Stimulated activated CD8-positive, alpha-beta memory T cell treated with anti-CD3 and anti-CD28 coated beads, Interleukin-4, amount 100 ng/mL, for 4 hours (primary cell): ENCODE measurements at places on chromosomes 7 and 10.

- no peak for DNase-seq
Observed at GRCh38 chr10:3886191-3886590, 101.2 kb upstream of the KLF6 start.

GRCh38 chr10:78948621-78949030 lies 120.1 kb upstream of the ZMIZ1 start:
- DNase-seq = no peak

DNA sequence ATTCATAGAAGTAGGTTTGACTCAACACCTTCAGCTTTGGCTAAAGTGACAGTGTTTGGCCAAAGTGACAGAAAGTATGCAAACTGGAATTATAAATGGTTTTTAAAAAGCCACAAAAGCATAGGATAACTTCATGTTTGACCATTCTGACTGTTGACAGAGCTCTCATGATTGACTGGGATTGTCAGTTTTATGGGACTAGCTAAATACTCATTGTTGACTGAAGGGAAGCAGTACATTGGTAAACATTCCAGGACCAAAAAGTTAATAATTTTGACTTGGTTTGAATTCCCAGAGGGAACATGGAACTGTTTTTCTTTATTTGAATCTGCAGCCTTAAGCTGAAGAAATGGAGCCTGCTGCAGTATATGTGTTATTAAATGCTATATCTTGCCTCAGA lies 84.6 kb upstream of the STEAP4 start:
- no peak for DNase-seq

GRCh38 chr7:27130540-27131389 lies at the start of gene HOXA4:
Gene HOXA4, minus strand, starts transcription at chr7:27130757. Its CDS starts 24 bp downstream, at chr7:27130733.
- DNase-seq = peak; percentile 22

DNA sequence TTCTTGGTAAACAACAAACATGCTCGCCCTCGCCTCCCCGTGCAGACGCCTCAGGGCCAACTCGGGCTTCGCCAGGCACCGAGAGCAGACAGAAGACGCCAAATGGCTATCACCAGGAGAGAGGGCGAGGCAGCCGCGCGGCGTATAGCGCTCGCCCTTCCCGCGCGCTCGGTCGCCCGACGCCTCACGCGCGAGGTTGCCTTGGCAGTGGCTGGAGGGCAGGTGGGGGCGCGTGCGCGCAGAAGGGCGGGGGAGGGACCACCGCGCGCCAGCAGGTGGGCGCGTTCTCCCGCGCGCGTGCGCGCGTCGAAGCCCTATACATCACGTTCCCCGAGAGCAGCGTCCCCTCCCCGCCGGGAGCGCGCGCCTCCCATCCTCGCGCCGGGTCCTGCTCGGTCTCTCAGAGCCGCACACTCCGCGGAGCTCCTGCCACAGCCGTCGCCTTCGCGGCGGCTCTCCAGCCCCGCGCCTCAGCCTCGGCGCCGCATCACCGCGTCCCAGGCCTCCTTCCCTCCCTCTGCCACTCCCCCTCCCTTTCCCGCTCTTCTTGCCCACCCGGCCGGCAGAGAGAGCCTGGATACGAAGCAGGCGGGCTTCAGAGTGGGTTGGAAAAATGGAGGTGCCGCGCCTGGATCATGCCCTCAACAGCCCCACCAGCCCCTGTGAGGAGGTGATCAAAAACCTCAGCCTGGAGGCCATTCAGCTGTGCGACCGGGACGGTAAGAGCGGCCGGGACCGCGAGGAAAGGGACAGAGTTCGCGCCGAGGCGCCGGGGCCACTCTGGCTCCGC lies at the start of gene PHYHIPL:
Gene PHYHIPL, plus strand, starts transcription at position 403 of the 790 bp plus-strand sequence. Its CDS starts 211 bp downstream, at position 614.
- no peak for DNase-seq

DNA sequence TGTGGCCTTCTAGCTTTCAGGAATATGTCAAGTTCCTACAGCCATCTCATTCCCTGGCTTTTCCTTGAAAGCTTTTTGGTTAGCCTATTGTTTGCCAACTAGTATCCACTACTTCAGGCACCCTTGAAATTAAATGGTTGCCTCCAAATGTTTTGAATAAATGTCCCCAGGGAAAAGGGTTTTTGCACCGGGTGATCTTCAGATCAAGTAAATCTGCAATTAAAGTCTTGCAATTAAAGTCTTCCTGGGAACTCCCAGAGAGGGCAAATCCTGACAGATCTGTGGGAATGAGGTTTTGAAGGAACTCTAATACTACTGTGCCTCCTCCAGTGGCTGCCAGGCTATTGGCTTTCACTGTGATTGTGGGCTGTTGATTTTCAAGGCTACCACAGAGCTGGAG lies 17.7 kb upstream of the ZNRF2 start:
- no peak for DNase-seq

DNA sequence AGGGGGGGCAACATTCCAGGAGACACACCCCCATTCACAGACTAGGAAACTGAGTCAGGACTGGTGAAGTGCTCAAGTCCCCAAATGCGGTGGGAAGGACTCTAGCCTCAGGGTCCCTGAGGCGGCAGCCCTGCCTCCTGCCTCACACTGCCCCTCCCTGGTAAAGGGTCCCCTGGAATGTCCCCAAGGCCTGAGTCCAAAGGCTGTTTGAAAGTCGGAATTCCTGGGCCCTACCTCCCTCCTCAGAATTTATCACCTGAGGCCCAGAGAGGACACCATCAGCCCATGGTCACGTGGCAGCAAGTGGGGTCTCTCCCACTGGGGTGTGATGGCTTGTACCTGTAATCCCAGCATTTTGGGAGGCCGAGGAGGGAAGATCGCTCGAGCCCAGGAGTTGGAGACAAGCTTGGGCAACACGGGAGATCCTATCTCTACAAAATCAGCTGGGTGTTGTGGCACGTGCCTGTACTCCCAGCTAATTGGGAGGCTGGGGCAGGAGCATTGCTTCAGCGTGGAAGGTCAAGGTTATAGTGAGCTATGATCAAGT lies 110.3 kb upstream of the TNRC18 start:
- DNase-seq = no peak

DNA sequence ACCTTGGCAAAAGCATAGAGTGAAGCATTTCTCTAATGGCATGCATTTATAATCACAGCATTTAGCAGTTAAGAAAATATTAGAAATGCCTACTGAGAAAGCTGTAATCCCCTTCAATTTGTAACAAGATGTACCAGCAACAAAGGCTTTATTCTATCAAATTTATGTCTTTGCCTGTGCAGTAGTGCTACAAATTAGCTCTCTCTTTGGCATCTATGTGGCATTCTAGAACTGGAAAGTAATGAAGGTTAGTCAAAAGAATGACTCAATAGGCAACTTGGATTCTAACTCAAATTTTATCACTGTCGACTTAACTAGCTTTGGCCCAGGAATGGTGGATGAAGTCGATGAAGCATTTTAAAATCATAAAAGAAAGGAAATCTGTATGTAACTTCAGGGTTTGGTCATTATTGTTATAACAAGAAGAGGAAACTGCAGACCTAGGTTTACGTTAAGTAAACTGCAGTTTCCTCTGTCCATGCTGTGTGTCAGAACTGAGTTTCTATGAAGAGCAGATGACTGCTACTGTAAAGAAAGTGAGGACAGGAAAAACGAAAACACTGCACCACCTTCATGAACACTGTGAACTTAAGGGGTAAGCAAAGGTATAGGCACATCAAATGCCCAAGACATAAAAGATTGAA lies 140.0 kb downstream of the RAPGEF5 start:
- DNase-seq = no peak

DNA sequence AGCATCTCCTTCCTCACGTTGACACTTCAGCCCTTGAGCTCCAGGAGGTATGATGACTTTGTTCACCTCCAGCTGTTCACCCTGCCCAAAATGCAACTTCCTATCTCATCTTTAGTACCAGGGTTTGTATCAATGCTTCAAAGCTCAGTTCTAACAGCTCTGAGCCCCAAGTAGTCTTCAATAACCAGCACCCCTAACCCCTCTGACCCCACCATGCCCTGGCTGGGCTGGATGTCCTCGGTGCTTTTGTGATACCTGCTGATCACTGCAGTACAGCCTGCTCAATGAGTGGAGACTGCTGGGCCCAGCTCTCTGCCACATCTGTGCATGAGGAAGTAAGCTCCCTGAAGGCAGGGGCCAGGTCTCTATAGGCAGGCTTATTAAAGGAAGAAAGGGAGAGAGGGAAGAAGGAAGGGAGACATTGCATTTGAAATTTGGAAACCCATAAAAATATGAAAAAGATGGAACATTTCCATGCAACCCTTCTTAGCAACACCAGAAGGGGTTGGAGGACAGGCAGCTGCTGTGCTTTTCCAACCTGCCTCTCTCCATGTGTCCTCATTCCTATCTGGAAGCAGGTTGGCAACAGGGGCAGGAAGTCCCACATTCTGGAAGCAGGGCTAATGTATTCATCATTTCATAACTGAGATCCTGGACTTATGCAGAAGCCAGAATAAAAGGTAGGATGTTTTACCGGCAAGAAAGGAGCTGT lies 756.1 kb downstream of the GRID1 start:
- no peak for DNase-seq

DNA sequence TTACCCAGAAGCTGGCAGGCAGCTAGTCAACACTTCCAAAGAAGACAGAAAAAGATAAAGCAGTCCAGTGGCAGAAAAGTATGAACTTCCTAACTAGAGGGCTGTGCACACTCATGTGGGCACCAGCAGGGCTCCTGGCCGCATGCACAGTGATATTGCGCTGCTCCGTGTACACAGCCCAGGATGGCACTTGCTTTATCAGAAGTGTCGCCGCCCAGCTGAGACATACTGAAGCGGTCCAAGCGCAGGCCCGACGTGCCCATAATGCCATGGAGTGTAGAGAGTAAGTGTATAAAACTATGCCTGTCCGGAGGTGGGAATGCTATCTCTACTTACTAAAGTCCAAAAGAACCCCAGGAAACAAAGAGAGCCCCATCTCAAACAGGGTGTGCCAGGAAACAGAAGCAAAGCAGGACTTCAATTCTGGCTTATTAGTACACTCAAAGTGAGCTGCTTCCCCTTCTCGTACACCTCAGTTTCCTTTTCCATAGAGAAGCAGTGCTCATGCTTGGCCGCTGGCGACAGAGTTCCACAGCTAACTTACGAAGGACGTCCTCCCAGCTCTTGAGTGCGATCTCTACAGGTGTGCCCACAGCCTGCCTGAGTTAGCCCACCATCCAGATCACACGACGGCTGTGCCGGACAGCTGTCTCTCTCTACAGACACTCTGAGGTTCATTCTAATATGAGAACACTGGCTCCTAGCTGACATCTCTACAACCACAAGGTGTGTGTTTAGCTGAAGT lies 234.3 kb downstream of the COBL start:
- DNase-seq = no peak

GRCh38 chr10:5625992-5626777 lies 40.2 kb downstream of the ASB13 start:
- no peak for DNase-seq

DNA sequence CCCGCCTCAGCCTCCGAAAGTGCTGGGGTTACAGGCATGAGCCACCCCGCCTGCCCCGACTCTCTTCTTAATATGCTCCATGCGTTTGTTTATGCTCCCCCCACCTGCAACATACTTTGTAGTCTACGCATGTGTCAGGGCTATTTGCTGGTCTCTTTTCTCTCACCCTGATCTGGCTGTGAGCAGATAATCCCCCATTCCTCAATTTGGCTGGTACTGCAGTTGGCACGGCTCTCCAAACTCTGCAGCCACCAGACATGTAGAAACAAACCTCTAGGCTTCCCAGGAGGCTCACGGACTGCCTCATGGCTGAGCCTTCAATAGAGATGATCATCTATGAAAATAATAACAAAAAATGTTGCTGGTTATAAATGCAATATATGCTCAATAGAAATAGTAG lies 540.3 kb upstream of the GALNT17 start:
- DNase-seq = no peak

DNA sequence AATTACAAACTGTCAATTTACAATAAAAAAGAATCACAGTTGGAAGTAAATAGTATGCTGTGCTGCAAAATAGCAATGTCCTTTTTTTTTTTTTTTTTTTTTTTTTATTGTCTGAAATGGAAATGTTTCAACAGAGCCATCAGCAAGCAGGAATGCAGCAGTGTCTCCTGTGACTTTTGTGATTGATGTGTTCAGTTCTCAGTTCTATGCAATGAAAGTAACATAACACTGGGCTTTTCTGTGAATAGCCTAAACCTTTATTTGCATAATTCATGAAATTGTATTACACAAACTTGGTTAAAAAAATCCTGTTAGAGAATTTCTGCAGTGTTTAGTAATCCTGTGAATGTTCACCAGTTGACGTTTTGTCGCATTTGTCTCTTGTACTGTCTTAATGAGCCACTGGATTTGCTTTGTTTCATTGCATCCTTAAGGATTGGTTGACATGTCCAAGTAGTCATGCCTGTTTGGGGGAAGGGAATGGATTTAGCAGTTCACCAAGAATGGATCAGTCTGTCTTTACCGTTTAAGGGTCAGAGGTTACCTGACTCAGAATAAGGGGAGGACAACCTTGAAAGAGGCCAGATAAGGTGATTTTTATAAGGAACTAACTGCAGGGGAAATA lies 192.7 kb downstream of the MLLT10 start:
- DNase-seq = no peak

GRCh38 chr10:48495282-48496045 lies 109.4 kb downstream of the ARHGAP22 start:
- DNase-seq = no peak

GRCh38 chr10:118595598-118596425 lies at the start of gene PRLHR:
Gene PRLHR, minus strand, starts transcription at chr10:118595648. Its CDS starts 404 bp downstream, at chr10:118595244.
- DNase-seq = no peak

GRCh38 chr7:108146070-108146842 lies 16.1 kb upstream of the LAMB4 start:
- DNase-seq = no peak

GRCh38 chr7:112982441-112983063 lies 104.1 kb downstream of the GPR85 start:
- DNase-seq = no peak

GRCh38 chr10:12349629-12350166 lies 351 bp downstream of the CAMK1D start:
- DNase-seq = no peak

DNA sequence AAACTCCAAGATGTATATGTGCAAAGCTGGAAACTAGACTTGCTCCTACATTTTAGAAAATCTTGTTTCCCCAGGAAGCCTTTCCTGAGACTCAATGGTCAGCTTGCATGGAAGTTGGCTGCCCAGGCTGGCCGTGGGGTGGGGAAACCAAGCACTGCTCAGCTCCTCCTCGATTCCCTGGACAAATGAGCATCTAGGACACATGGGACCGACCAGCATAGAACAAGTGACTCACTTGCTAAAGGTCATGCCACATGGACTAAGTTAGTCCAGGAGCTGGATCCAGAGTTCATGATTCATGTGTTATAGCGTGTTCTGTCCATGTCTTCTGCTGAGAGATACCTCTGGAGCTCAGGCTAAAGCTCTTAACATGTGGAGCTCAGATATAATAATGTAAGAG lies 6.2 kb downstream of the FAM180A start:
- DNase-seq = no peak
